SK-MEL-5 (cell line): ENCODE measurements at places on chromosomes 16 and 17. TPM values are rescaled to one million over a fixed set of nuclear protein-coding genes. Genes with fewer than 3 reads are reported as not detected.

Gene TERB1
- total RNA-seq, result not detected in 2 replicates

Gene NXPH3
- total RNA-seq, result 0.26 and 0.35 TPM in 2 replicates

Gene IRX5
- total RNA-seq, result 1.6 and 3.1 TPM in 2 replicates

Gene HBZ
- total RNA-seq, result not detected in 2 replicates

Gene CACNA1G
- not detected in 2 replicates for total RNA-seq

Gene FBXO39
- not detected in 2 replicates for total RNA-seq

Gene KRTAP4-5
- total RNA-seq, result not detected in 2 replicates

Gene TMEM92
- total RNA-seq, result 0.08 and 1.3 TPM in 2 replicates

Gene NUTF2
- 67.0 and 76.6 TPM in 2 replicates for total RNA-seq

Gene RND2
- not detected in 2 replicates for total RNA-seq

Gene KRTAP3-1
- total RNA-seq, result not detected in 2 replicates

Gene HIGD1B
- total RNA-seq, result not detected in 2 replicates

Gene YPEL2
- total RNA-seq, result 16.1 and 17.5 TPM in 2 replicates

Gene UMOD
- total RNA-seq, result not detected in 2 replicates

Gene TLCD2
- 1.7 and 2.0 TPM in 2 replicates for total RNA-seq

Gene IRF8
- total RNA-seq, result 0.21 TPM in 1 of 2 replicates, not detected in the other

Gene TMC5
- total RNA-seq, result not detected in 2 replicates

Gene OR3A3
- total RNA-seq, result not detected in 2 replicates

Gene KRTAP1-1
- total RNA-seq, result not detected in 2 replicates

Gene CDK5RAP3
- 39.3 and 46.2 TPM in 2 replicates for total RNA-seq

Gene ABCA8
- 30.7 and 33.8 TPM in 2 replicates for total RNA-seq

Gene CCL1
- not detected in 2 replicates for total RNA-seq

Gene NLRC3
- not detected in 2 replicates for total RNA-seq

Gene PIGL
- 9.4 and 9.9 TPM in 2 replicates for total RNA-seq

Gene LRRC36
- total RNA-seq, result 0.64 and 1.1 TPM in 2 replicates

Gene SLC13A2
- not detected in 2 replicates for total RNA-seq
